ENCODE measurements at places on chromosomes 2 and 18.
A peak's percentile ranks its signal among the peaks of the same experiment; 100 is the strongest.

GRCh38 chr18:23265682-23266399, 130.6 kb downstream of the CABLES1 start:
- DNase-seq = no peak

GRCh38 chr2:217417536-217417935, 557.7 kb upstream of the TNP1 start:
- no peak for DNase-seq

DNA sequence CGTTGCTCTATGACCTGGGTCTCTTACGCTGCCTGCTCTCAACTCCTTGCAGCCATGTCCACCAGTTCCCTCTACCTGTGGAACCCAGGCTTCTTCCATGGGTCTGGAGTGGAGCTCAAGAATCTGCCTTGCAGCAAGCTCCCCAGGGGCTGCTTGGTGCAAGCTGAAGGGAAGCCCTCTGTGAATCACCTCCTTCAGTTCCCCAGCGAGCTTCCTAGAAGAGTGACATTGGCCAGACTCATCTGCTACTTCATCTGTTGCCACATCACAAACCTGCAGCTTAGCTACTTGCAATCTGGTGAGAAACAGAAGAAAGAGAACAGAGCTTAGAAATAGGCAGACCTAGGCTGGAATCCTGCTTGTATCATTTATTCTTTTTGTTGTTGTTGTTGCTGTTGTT, 9.8 kb upstream of the EFR3B start:
- no peak for DNase-seq

DNA sequence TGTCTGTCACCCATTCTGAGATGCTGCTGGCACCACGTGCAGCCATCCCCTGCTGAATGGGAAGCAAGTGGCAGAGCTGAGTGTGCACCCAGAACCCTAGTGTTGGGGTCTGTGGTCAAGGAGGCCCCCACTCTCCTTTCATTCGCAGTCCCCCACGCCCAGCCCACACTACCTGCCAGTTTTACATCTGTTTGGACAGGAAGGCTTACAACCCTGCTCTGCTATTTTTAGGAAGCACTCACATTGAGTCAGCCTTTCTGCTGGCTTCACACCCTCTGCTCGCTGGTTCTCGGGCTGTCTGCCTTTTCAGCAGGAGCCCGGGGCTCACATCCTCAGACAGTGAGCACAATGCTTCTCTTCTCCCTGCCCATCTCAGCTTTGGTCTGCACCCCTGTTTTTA, 10.7 kb upstream of the ADCY3 start:
- peak; percentile 51 for DNase-seq

DNA sequence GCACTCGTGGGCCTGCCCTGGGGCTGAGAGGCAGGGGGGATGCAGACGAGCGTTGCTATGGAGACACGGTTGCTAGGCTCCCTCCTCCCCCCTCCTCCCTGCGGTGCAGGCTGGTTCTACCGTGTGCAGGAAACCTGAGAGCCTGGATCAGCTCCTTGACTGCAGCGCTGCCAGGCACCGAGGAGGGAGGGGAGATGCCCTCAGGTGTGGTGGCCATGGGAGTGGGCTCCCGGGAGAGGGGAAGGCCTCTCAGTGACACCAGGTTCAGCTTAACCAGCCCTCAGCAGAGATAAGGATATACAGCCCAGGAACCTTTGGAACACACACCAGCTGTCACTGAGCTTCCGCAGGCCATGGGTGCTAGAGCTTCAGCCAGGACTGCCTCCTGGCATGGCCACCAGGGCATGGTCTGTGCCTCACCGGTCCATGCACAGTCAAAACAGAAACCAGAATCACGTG, 124.4 kb upstream of the PXDN start:
- DNase-seq = no peak

DNA sequence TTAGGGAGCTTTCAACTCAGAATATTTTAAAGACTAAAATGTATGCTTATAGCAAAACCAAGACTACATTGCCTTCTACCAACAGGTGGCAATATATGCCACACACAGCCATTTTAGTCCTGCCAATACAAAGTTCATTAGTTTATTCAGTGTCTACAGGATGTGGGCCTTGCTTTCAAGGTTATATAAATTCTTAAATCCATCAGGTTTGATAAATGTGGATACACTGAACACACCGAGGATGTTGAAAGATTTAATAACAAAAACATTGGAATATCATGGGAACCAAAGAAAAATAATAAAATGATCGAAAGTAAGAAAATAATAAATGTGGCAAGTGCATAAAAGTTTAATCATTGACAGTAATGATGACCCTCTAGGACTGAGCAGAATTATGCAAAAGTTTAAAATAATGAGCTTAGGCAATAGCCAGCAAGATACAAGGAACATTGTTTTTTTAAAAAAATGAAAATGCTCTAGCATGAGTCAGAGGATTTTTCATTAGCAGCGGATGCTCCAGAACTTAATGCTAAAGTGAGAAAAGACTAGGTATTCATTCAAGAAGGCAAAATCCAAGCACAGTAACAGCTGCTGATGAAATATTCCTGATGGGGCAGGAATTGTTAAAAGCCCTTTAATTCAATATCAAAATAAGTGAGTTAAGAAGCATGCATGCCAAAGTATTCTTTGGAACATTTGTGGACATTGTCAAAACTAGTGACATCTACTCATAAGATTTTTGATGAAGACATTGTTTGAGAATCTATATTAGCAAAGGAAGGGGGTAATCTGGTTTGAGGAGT, 14.2 kb downstream of the SCN9A start:
- peak; percentile 39 for DNase-seq

DNA sequence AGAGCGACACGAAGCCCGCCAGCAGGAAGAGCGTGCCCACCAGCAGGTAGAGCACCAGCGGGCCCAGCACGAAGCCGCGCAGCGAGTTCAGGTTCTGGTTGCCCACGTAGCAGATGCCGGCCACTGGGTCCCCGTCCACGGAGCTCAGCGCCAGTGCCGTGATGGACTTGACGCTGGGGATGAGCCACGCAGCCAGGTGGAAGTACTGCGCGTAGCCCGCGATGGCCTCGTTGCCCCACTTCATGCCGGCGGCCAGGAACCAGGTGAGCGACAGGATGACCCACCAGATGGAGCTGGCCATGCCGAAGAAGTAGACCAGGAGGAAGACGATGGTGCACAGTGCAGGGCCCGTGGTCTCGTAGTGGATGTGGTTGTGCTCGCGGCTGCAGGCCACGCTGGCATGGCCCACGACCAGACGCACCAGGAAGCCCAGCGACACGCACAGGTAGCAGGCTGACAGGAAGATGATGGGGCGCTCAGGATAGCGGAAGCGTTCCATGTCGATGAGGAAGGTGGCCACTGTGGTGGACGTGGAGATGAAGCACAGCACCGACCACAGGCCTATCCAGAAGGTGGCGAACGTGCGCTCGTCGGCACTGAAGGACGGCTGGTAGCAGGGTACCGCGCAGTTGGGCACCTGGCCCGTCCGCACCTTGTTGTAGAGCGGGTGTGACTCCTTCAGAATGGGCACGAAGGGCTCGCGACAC, 2.1 kb downstream of the FZD5 start:
- DNase-seq = no peak

- peak; percentile 78 for DNase-seq
Observed at GRCh38 chr2:131673400-131674173, 145.9 kb downstream of the CCDC74A start.

GRCh38 chr2:39922679-39923405, 143.8 kb upstream of the THUMPD2 start:
- no peak for DNase-seq

- peak; percentile 87 for DNase-seq
Observed at GRCh38 chr18:54734059-54734458, 94.2 kb upstream of the RAB27B start.

GRCh38 chr2:122166820-122167219, 411.4 kb downstream of the TSN start:
- no peak for DNase-seq

DNA sequence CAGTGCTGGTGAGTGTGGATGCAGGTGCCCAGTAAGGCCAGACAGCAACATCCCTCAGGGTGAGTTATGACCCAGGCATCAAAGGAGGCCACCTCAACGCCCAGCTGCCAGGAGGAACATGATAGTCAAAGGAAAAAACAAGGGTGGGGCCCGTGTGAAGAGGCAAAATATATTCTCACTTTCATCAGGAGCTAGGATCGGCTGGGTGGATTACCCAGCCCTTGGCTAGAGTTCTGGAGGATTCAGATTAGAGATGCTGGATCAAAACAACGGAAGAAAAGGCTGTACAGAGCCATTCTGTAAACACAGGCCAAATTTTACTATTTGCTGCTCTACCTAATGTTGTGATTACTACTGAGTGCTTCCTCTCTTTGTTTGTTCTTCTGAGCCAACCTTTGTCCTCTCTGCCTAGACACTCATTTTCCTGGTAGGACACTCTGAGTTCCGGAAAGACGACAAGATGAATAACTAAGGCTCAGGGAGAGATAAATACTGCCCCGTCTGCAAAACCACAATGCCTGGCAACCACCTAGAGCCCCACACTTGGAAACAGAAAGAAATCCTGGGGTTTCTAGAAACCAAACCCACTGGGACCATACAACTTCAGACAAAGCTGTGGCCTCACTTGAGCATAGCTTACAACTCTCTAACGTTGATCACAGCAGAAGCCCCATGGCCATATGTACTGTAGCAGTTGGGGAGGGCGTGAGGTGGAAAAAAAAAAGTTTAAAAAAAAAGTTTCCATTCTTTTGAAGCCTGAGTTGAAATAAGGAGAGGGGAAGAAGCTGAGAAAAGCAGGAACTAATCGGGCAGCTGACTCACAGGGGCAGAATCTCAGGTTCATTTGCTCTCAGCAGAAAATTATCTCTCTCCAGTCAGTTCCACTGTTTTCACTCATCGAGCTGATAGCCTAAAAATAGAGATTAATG, 17.8 kb upstream of the PMAIP1 start:
- DNase-seq = peak; percentile 83

DNA sequence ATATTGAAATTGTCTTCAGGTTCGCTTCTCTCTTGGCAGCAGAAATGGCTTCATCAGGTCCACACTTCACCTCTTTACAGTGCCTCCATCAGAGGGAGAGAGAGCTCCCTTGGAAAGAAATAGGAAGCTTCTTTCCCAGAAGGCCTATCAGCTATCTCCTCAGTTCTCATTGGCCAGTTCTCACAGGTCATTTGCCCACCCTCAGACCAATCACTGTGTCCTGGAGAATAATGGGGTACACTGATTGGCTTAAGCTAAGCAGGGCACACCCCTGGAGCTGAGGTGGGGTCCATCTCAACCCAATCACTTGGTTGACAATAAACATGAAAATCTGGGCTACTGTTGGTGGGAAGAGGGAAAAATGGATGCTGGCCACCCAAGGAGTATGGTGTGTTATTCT, 5.2 kb downstream of the GNLY start:
- no peak for DNase-seq

DNA sequence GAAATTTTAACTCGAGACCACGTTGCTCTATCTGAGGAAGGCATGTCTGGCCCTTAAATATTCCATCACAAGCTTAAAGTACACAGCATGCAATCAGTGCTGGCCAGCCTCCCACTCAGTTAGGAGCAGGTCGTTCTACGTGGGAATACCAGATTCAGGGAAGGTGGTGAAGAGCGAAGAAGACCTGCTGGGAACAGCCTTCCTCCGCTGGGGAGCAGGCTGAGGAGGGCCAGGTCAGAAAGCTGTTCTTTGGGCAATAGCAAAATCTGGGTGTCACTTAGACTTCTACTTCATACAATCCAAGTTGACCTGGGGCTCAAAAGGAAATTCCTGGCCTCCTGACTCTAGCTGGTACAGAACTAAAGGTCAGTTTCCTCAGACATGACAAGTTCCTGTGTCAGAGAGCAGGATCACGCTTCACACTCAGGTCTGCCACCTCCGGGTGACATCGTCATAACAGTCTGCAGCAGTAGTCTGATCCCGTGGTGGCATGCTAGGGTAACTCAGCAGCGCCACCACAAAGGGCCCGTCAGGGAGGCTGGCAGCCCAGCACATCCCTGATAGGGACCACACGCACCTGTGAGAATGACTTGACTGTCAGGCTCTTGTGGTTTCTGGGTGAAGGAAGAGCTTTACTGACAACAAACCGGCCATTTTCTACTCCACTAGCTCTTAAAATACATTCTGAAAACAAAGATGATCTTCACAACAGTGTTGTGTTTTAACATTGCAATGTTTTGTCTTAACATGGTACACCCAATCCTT, 35.2 kb upstream of the NAPG start:
- DNase-seq = peak; percentile 38

GRCh38 chr2:126659562-126660467, 3.9 kb downstream of the GYPC start:
- DNase-seq = no peak

DNA sequence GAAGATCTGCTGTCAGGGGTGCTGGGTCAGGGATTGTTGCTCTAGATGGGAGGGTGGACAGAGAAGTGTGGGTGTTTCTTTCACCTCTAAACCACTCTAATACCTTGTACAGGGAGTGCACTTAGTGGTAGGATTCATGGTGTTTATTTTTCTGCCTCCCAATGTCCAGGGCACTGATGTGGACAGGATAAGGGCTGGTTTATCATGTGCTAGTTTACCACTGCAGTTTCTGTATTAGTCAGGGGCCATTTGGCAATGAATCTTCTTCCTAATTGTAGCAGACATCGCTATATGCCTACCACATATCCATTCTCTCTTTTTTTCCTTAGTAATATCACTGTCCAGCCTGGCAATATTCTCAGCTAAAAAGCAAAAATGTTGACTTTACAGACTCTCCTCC, 50.3 kb upstream of the LRRTM1 start:
- no peak for DNase-seq

DNA sequence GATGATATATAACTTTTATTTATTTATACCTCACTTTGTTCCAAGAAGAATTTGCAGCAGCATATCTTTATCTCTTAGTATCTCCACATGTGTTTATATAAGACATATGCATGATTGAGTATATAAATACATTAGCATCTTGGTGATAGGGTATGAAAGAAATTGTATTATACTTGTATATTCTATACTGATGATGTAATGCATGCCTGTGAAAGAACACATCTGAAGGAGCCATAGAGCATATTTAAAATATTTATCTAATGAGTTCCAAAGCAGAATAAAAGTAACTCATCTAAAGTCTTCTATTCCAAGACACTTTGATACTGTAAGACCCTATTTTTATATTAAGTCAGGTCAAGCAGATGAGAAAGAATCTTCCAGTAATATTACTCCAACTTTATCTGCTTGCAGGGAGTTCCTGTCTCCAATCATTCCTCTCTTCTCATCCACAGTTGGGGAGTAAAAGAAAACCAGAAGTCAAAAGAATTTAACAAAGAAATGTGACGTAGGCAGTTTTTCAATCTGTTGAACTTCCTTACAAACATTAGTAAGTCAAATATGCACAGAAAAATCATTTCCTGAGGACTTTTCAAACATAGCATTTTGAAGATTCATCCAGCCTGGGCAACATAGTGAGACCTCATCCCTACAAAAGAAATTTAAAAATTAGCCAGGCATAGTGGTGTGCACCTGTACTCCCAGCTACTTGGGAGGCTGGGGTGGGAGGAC, 76.7 kb downstream of the DTNB start:
- no peak for DNase-seq

DNA sequence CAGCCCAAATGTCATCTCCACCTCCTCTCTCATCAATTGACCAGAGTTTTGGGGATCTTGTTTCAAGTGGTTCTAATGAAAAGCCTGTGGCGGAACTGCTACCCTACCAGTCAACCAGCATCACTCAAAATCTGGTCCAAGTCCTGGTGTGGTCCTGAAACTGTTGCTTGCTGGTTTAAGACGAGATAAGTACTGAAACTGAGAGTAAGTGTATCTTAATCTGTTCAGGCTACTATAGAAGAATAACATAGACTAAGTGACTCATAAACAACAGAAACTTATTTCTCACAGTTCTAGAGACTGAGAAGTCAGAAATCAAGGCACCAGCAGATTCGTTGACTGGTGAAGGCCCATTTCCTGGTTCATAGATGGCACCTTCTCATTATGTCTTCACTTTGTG, 879 bp upstream of the GALNT5 start:
- no peak for DNase-seq

GRCh38 chr18:3689091-3689490, 239.1 kb downstream of the TGIF1 start:
- DNase-seq = no peak
